ENCODE measurements at places on chromosomes 7 and 10.

DNA sequence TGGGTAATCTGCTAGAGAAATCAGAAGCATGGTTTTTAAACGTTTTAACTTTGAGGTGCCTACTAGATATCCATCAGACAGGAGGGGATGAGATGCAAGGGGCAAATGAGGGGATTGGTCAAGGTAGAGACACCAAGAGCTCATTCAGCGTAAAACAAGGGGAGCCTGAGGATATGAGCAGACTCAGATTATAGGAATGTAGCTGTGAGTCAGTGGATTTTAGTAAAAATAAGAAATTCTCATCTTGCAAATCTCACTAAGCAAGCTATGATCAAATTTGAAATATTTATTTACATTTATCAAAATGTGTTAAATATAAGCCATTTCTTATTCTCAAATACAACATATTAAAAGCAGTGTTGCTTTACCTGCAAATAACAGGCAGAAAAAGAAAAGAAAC lies 21.4 kb upstream of the TFEC start:
- DNase-seq = no peak

DNA sequence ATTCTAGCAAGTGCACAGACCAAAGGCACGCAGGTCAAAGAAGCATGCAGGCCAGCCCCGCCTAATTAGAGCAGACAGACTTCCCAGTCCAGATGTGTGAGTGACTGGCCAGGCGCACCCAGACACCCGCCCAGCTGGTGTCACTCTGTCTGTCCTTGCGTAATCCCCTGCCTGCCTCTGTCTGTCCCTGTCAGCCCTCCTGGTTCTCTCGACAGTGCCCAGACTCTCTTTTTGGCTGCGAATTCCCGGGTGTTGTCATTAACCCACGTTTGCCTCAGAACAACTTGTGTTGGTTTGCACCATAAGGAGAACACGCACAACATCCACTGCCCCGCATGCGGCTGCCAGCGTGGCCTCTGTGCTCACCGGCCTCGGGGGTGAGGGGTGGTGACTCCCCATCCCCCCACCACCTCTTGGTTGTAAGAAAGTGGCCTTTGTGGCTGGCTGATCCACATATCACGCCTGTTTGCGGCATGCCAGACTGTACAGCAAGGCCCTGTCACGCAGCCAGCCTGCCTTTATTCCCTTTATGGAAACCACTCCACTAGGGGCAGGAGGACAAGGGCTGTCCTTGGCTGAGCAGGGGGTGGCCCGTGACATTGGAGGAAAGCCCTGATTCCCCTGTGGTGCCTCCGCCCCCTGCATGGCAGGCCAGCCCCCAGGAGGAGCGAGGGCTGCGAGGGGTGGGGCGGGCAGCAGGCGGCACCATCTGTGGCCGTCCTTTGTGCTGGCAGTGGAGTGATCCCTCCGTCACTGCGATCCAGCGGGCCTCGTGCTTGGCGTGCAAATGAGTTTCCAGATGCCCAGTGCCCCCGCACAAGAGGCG lies 72.8 kb upstream of the PPIF start:
- DNase-seq = peak; percentile 23

- no peak for DNase-seq
Measured at GRCh38 chr10:99595770-99596465, 24.3 kb downstream of the SLC25A28 start.

DNA sequence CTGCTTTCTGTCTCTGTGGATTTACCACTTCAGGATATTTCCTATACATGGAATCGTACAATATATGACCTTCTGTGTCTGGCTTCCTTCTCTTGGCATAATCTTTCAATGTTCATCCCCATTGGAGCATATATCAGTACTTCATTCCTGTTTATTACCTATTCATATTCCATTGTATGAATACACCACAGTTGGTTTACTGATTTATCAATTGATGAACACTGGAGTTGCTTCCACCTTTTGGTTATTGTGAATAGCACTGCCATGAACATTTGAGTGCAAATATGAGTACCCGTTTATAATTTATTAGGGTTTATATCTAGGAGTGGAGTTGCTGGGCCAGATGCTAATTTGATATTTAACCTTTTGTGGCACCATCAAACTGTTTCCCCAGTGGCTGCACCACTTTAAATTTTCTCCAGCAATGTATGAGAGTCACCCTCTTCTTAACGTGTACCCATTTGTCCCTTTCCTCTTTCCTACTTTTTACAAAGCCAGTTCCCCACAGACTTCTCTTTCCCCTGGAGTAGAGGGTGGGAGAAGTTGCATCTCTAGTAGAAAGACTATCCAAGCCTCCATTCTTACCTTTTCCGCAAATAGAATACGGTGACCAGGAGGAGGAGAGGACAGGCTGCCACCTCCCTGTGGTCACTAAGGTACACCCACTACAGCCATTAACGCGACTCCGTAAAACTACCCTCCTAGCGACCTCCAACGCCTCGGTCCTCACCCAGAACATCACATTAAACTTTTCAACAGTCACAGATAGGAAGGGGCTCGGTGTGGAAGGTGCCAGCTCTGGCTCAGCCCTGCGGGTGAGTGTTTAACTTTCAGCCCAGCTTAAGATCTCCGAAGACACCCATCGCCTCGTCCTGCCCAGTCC lies 25.6 kb downstream of the SCD start:
- no peak for DNase-seq

DNA sequence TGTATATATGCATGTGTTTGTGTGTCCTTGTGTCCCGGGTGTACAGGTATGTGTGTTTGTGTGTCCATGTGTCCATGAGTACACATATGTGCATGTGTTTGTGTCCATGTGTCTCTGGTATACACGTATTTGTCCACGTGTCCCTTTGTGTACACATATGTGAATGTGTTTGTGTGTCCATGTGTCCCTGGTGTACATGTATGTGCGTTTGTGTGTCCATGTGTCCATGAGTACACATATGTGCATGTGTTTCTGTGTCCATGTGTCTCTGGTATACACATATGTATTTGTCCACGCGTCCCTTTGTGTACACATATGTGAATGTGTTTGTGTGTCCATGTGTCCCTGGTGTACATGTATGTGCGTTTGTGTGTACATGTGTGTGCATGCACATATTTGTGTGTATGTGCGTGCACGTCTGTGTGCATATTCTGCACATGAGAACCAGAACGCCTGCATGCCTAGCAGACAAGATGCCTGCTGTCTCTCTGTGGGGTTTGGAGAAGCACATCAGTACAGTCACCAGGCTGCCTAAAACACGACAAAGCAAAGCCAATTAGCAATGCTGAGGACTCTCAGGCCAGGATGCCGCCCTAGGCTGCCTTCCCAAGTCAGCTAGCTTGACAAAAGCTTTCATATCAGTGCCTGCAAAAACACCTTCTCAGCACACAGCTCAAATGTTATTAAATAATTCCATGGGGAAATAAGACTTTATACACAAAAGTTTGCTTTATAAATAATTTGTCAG lies 327.8 kb downstream of the PTPRN2 start:
- no peak for DNase-seq

DNA sequence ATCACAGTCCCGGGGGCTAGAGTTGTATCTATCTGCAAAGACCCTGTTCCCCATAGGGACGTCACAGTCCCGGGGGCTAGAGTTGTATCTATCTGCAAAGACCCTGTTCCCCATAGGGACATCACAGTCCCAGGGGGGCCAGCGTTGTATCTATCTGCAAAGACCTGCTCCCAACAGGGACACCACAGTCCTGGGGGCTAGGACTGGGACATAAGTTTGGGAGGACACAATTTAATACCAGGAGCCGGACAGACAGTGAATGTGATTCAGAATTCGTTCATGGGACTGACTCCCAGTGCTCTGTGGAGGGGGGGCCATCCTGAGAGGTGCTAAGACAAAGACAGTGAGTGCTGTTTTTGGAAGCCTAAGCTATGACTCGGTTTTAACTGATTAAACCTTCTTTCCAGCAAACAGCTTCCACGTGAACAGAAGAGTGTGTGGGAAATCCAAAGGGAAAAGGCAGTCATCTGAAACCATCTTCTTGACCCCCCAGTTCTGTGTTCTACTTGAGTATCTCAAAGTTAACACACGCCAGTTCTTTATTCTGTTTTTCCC lies 153.0 kb downstream of the DIP2C start:
- DNase-seq = no peak

DNA sequence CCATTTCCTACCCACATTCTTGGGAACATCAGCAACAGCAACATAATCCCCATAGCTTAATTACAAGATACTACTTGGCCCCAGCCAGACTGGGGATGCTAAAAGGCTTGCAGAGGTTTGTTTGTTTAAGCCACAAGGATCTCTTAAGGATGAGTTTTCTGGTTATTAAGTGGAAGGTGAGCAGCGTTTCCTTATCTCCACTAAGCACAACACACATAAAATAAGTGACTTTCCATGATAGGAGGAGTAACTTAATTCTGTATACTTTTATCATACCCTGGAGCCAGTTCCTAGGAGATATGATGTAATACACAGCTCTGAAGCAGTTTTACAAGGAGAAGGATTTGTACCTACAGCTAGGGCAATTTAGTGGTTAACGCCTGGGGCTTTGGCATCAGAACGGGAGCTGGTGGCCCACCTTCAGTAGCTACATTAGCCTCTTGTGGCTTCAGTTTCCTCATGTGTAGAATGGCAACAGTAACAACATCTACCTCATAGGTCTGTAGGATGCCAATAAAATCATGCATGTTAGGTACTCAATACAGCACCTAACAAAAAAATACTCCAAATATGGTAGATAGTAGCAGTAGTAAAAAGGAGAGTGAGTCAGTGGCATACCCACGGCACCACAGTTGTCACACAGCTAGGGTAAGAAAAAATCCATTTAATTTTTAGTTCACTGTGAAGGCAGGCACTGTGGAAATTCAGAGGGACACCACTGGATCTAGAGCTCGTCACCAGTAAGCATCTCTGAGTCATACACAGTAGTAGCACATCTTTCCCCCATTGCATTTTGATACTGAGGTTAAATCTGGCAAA lies 55.2 kb downstream of the DOCK4 start:
- DNase-seq = no peak

DNA sequence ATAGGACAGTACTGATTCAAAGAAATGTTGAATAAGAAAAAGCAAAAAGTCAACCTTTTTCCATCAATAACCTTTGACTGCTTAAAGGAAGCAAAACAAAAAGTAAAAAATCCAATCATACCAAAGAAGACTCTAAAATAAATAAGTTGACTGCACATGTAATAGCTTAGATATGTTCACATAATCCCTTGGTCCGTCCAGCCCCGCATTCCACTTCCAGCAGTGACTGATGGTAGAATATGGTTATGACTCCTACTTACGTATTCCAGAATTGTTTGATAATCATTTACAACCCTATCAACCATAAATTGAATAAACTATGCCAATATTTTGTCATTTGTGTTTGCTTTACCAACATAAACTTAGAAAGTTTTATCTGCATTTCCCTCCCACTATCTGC lies 77.9 kb downstream of the CTNNA3 start:
- peak; percentile 16 for DNase-seq

- no peak for DNase-seq
Measured at GRCh38 chr7:130216750-130217149, 9.1 kb downstream of the SSMEM1 start.

GRCh38 chr7:156897673-156898072 lies 4.7 kb upstream of the LMBR1 start:
- DNase-seq = peak; percentile 53

- DNase-seq = no peak
Measured at GRCh38 chr7:69946901-69947300, 348.6 kb downstream of the AUTS2 start.

- DNase-seq = peak; percentile 14
Measured at GRCh38 chr7:77954773-77955555, 156.4 kb downstream of the PHTF2 start.

DNA sequence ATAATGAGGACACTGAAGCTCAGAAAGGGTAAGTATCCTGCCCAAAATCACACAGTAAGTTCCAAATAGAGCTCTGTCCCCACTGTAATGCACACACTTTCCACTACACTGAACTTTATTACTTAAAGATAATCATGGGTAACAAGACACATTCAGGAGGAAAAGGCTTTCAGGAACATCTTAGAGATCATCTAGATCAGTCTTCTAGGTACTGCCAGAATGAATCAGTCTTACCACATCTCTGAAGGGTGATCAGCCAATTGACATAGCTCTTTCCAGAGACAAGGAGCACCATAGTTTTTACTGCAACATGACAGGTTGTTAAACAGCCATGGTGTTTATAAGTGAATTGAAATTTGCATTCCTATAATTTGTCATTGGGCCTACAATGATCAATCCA lies 5.4 kb upstream of the HERPUD2 start:
- no peak for DNase-seq

DNA sequence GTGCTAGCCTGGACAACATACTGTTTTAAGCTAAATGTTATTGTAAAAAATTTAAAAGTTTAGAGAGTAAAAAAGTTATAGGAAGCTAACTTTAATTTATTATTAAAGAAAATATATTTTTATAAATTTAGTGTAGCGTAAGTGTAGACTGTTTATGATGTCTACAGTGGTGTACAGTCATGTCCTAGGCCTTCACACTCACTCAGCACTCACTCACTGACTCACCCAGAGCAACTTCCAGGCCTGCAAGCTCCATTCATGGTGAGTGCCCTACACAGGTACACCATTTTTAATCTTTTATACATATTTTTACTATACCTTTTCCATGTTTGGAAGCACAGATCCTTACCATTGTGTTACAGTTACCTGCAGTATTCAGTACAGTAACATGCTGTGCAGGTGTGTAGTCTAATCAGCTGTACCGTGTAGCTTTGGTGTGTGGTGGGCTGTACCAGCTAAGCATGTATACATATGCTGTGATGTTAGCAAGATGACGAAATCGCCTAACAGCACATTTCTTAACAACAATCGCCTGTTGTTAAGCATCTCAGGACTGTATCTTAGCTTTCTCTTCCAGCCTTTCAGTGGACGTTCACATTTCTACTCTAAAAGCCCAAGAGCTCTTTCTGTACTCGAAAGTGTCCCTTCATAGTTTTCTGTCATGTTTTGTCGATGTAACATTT lies 12.5 kb downstream of the RNF32 start:
- DNase-seq = no peak

DNA sequence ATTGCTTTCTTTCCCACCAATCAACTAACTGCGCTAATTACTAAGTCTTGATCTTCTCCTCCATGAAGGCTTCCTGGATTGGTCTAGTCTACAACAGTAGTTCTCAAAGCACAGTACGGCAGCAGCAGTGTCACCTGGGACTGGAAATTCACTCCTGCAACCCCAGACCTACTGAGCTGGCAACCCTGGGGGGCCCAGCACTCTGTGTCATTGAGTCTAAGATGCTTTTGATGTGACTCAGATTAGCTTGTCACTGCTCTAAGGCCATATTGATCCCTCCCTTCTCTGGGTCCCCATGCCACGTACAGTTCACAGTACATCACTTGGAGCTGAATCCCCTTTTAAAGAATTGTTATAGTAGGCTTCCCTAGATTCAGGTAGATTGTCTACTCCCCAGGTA lies 65.7 kb upstream of the KMT2C start:
- DNase-seq = no peak

DNA sequence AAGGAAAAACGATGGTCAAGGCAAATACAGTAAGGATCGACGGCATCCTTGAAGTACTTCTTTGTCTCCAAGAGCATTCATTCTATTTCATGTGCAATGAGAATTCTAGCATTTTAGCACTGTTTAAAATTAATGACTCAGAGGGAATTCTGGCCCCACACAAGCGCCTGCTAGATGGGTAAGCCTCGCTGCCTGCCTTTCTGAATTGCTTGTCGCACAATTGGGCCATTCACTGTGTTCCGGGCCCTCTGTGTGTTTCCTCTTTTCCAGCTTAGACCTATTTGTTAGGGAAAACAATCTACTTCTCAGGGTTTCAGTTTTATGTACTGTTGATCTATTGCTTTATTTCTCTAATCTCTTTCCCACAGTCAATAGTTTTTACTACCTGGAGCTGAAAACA lies 204.7 kb upstream of the ZNF32 start:
- no peak for DNase-seq

All from fibroblast of pulmonary artery (primary cell).